ENCODE measurements at places on chromosomes 3 and 15.
A peak's percentile ranks its signal among the peaks of the same experiment; 100 is the strongest.

DNA sequence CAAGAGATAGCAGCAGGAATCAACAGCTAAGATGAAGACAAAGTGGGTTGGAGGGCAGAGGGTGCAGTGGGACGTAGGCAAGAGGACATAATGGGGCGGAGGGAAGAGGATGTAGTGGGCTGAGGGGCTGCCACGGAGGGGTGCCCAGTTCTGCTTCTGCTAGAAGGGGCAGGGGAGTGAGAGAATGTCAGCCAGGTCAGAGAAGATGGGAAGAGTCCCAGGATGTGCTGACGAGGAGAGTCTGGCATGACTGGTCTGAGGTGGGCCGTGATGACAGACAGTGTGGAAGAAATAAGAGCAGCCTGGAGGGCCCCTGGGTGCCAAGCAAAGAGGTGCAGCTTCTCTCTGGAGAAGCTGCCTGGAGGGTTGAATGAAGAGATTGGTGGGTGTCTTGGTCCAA is 4.0 kb downstream of the SPSB4 start:
- DNase-seq = no peak

DNA sequence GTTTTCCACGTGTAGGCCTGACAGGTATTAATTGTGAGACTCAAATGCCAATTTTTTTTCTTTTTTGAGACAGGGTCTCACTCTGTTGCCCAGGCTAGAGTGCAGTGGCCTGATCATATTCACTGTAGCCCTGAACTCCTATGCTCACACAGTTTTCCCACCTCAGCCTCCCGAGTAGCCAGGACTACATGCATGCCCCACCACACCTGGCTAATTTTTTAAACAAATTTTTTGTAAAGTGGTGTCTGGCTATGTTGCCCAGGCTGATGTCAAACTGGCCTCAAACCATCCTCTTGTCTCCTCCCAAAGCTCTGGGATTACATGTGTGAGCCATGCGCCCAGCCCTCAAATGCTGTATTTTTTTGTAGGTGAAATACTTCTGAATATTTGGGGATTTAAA is 14.0 kb downstream of the SLC25A36 start:
- no peak for DNase-seq

GRCh38 chr3:71456826-71457225 is 126.7 kb downstream of the FOXP1 start:
- no peak for DNase-seq

- no peak for DNase-seq
Measured at GRCh38 chr3:37849146-37849923, 12.3 kb upstream of the CTDSPL start.

- DNase-seq = no peak
Measured at GRCh38 chr15:31169558-31169957, 68.0 kb upstream of the TRPM1 start.

DNA sequence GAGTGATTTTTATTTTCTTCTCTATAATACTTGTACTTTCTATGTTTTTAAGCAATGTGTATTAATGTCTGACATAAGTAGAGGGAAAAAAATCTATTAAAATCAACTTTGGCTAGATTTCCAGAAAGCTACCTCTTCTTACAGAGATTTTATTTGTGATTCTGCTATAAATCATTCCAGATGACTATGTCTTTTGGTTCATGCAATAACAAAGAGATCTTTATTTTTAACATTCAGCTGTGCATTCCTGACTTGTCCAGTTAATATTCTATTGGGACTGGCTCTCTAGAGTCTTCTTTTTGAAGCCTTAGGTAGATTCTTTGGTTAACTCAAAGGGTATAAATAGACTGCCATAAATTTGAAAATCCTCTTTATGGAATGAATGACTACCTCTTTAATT is 74.3 kb upstream of the ARPP21 start:
- DNase-seq = no peak

DNA sequence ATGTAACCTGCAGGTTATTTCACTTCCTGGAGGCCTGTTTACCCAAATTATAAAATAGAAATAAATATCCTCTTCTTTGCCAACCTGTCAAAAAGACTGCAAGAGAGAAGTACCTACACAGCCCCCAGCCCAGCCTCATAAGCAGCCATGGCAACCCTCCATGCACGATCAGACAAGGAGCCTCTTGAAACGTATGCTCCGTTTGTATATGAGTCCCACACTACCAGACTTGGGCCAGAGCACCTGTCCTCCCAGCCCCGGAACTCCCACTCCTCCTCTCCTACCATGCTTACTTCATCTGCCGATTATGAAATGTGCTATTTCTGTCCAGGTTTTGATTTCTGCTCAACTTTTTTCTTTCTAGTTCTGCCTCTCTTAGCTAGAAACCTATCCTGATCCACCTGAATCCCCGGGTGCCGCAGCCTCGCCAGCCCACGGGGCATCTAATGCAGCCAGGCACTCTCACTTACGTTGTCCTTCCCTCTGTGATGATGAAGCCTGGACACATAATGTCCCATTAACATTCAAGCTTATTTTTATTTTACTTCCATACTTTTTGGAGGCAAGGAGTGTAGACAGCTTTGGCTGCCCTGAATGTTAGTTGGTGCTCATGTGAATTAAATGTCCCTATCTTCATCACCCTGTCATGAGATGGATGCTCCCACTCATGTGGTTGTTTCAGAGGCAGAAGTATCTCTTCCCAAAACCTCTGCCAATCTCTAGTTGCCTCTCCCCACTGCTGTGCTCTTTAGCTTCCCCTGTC is 73.8 kb downstream of the MB21D2 start:
- no peak for DNase-seq

GRCh38 chr15:66145726-66146182 is 107.8 kb downstream of the MEGF11 start:
- no peak for DNase-seq

DNA sequence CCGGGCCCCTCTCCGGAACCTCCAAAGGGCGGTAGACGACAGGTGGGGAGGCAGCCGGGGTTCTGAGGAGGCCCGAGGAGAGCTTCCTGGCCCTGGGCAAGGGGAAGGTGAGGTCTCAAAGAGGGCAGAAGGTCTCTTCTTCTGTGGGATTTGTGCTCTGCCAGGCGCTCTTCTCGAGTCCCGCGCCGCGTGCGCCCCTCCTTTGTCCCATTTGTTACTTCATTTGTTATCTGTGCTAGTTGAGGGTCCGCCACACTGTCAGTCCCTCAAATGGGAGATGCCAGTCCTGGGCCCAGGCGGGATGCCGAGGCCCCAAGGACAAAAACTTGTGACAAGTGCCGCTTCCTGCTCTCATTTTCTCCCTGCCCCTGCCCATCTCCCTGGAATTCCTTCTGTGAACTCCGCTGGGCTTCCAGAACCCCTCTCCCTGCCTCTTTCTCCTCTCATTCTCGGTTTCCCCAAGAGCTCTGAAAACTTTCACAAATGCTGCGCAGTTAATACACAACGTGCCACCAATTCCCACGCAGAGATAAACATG is 1.5 kb downstream of the ST8SIA2 start:
- no peak for DNase-seq

DNA sequence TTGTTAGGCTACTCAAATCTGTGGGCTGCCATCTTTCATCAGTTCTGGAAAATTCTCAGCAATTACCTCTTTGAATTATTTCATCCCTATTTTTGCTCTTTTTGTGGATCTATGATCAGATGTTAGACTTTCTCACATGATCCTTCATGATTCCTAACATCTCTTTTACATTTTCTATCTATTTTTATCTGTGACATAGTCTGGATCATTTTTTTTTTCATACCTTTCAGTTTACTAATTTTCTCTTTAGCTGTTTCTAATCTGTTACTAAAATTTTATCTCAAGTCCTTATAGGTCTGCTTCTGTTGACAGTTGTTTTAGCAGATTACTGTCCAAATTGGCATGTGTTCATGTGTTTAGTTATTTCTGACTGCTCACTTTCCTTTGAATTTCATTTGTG is 42.3 kb upstream of the HDC start:
- DNase-seq = no peak

GRCh38 chr3:71930056-71930991 is 145.4 kb upstream of the PROK2 start:
- DNase-seq = no peak

DNA sequence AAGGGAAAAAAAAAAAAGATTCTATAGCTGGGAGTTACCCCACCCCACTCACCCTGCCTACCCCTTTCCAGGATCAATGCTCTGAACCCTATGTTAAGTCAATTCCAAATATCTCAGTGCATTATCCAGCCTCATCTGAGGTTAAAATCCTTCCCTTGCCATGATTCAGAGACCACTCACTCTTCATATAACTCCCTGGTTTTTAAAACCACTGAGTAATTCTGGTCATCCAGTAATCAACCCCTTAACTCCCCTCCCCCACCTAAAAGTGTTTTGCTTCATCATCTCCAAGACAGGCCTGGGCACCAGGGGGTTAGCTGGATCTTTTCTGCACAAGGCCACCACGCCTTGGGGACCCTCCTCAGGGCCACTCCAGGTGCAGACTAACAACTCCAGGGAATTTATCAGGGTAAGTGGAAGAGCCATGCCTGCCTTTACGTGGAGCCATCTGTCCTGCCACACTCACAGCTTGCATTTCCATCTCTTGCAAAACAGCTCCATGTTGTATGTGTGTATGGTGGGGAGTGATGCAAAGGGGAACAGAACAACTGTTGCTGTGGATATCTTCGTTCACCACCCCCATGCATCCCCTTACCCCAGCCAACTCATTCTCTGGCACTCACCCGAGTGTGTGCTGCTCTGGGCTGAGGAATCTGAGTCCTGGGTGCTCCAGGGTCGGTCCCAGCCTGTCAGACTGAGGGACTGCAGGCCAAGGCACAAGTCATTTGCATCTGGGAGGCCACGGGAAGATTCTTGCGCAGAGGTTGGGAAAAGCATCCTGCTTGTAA is 30.7 kb upstream of the RPS17 start:
- no peak for DNase-seq

GRCh38 chr3:1380926-1381646 is 288.3 kb downstream of the CNTN6 start:
- no peak for DNase-seq

DNA sequence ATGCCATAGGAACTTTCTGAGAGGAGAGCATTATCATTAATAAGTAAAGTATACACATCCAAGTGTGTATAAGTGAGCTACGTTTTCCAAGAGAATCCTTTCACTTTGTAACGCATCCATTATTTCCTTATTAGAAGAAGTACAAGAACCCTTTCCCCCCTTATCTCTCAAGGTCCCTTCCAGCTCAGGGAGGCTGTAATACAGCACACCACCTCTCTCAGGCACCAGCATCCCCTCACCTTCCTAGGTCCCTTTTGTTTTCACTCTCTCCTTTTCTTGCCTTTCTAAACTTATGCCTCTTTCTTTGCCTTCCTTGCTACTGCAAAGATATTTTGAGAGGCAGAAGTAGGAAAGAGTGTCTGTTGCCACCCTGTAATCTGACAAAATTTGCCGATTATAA is 446.0 kb downstream of the GRM7 start:
- no peak for DNase-seq

DNA sequence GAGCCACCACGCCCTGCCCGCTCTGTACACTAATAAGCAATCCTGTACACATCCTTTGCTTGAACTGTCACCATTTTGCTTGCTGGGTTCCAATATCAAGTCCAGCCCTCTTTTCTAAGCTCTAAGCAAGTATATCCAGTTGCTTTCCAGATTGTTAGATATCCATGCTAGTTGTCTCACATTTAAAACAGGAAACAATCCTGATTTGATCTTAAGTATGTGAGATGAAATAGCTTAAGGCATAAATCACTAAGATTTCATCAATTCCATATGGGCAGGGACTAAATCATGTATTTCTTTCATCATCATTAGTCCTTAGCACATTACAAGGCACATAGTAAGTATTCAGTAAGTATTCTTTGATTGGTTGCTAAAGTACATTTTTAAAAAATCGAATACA is 16.2 kb downstream of the ATP11B start:
- no peak for DNase-seq

GRCh38 chr3:195466251-195466650 is 23.4 kb upstream of the ACAP2 start:
- DNase-seq = no peak

DNA sequence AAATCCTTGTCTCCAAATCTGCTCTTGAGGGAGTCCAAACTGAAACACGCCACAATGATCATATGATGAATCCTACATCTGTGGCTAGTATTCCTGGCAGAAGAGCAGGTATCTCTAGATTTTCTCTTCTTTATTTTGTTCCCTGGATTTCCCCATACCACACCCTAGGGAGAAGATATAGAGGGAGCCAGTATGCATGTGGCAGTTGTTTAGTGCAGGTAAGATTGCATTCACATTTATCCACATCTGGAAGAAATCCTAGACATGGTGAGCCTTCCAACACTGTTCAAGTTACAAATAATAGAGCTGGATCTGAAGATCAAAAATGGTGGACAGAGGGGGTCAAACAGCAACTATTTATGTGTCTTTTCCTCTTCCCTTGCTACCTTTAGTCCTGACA is 316.7 kb downstream of the ZNF385D start:
- no peak for DNase-seq

DNA sequence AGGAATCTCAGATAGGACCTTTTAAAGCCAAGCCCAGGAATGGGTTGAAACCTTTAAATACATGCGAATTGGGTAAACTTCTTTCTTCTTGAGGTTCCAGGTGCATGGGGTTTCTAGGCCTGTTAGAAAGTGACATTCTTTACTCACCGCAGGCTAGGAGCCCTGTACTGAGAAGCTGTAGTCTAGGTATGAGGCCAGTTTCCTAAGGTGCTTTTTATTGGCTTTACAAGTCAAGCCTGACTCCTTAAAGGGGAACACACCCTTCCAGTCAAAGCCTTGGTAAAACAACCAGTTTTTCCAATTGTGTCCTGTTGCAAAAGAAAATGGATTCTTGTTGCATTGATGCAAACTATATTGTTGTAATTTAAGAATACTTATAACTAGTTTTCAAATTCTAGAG is 76.1 kb upstream of the ATP11B start:
- DNase-seq = no peak

- no peak for DNase-seq
Measured at GRCh38 chr15:34753236-34753894, 1.4 kb downstream of the GJD2 start.

GRCh38 chr3:99777210-99777549 is 40.5 kb upstream of the CMSS1 start:
- DNase-seq = no peak

DNA sequence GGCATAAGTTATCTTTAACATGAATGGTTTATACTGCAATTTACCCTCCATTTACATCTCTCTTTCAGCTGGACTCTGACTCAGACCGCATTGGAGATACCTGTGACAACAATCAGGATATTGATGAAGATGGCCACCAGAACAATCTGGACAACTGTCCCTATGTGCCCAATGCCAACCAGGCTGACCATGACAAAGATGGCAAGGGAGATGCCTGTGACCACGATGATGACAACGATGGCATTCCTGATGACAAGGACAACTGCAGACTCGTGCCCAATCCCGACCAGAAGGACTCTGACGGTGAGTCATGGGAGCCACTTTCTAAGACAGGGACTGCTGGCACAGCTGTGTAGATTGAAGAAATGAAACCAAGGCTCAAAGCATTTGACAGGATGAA is 11.6 kb downstream of the THBS1 start:
- DNase-seq = peak; percentile 57

- DNase-seq = no peak
Measured at GRCh38 chr3:23537101-23537551, 268.6 kb upstream of the UBE2E1 start.
